ENCODE measurements at places on chromosomes 13 and 19. TPM values are rescaled to one million over a fixed set of nuclear protein-coding genes. Genes with fewer than 3 reads are reported as not detected.

Gene PDE4A
- 1.3 TPM for total RNA-seq

Gene WDR18
- total RNA-seq: 60.0 TPM

Gene EPSTI1
- total RNA-seq: 22.2 TPM

Gene PCSK4
- total RNA-seq: 7.7 TPM

Gene LENG9
- 3.1 TPM for total RNA-seq

Gene DHRS12
- total RNA-seq: 9.8 TPM

Gene ZNF433
- total RNA-seq: 8.1 TPM

Gene NKPD1
- 0.08 TPM for total RNA-seq

Gene FFAR1
- total RNA-seq: not detected

Gene ZNF296
- total RNA-seq: 0.52 TPM

Gene KCNRG
- total RNA-seq: 1.3 TPM

All from hepatocyte (in vitro differentiated cells).